Cardiac ventricle fibroblast (primary cell): ENCODE measurements at places on chromosomes 3 and 15. TPM values are rescaled to one million over a fixed set of nuclear protein-coding genes. Genes with fewer than 3 reads are reported as not detected.

The GDPGP1 gene
- total RNA-seq, result 4.7 and 16.0 TPM in 2 replicates

The CLDN18 gene
- not detected in 2 replicates for total RNA-seq

The CMTM8 gene
- total RNA-seq, result 11.1 and 15.5 TPM in 2 replicates

The OR5K2 gene
- not detected in 2 replicates for total RNA-seq
